ENCODE measurements at places on chromosomes 11 and 22.
A peak's percentile ranks its signal among the peaks of the same experiment; 100 is the strongest.

DNA sequence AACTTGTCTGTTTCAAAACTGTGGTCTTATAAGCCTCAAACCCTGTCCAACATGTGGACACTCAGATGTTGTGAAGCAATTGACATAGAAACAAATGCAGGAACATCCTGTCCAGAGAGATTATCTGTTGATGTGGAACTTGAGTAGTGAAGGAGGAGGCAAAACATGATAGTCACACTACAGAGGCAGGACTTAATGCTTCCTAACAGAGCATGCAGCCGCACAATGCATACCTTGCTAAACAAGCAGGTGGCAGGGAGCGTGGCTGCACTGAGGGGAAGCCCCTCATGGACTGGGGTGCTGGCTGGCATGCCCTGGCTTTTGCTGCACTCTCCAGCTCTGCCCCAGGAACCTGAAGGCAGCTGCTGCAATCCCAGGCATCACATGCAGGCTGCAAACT lies 5.3 kb downstream of the C22orf39 start:
- DNase-seq = no peak

GRCh38 chr11:120912504-120912903 lies 111.4 kb upstream of the TBCEL start:
- no peak for DNase-seq

GRCh38 chr11:46159680-46160079 lies 38.4 kb upstream of the PHF21A start:
- DNase-seq = no peak

- no peak for DNase-seq
Observed at GRCh38 chr11:27672836-27673464, 27.3 kb downstream of the BDNF start.

- no peak for DNase-seq
Observed at GRCh38 chr11:47977623-47978022, 2.7 kb upstream of the PTPRJ start.

GRCh38 chr11:70270877-70271648 lies 573 bp downstream of the PPFIA1 start:
- DNase-seq = peak; percentile 1

- peak; percentile 54 for DNase-seq
Observed at GRCh38 chr11:57493507-57494503, 21.7 kb downstream of the SLC43A1 start.

- DNase-seq = no peak
Observed at GRCh38 chr22:17201285-17201945, 17.8 kb downstream of the ADA2 start.

DNA sequence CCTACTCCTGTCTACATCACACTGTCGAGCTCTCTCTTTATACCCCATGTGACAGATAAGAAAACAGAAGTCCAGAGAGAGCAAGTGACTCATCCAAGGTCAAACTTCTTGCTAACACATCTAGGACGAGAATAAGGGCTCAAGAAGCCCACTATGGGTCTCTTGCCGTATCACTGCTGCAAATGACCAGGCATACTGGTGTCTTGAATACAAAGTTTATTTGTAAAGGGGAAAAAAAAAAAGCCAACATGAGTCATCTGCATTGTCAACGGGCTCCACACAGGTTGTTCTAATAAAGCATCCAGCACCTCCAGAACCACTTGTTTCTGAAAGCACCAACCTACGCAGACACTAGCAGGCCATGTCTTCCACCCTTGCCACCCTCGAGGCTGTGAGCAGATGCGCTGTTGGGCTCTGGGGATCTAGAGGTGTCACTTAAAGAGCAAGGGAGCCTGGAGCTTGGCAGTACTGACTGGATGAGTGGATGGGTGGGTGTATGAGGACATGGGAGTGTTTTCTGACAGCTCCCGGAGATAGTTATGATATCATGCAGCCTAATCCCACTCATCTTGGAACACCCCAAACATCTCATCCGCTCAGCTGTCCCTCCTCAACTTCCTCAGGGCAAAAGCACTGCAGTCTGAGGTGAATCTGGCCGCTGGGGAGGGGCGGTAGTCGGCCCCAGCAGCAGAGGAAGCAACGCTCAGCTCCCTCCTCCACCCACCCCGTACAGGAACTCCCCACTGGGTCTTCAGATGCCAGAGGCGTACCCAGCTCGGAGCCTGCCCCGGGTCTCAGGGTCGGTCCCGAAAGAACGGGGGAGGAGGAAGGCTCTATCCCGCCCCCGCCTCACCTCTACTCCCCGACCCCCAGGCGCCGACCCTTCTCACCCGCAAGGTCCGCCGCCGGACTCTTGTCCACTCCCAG lies 1.0 kb downstream of the SMCO4 start:
- DNase-seq = no peak

DNA sequence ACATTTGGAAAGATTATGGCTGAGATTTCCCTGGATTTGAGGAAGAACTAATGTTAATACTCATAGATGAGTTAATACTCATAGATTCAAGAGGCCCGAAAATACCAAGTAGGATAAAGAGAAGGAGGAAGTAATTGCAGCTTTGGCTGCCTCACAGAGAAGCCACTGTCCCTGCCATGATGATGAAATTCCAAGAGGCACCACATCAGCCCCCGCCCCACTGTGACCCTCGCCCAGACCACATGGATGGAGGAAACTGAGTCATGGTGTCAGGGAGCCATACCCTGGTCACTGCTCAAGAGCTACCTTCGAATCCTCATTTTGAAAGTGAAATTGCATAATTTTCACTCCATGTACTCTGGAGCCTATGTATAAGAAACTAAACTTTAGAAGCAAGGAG lies 92.9 kb upstream of the SLC22A12 start:
- DNase-seq = no peak

- DNase-seq = no peak
Observed at GRCh38 chr11:67323526-67323925, 20.2 kb downstream of the SSH3 start.

GRCh38 chr22:23571486-23571885 lies 8.6 kb downstream of the IGLL1 start:
- no peak for DNase-seq

DNA sequence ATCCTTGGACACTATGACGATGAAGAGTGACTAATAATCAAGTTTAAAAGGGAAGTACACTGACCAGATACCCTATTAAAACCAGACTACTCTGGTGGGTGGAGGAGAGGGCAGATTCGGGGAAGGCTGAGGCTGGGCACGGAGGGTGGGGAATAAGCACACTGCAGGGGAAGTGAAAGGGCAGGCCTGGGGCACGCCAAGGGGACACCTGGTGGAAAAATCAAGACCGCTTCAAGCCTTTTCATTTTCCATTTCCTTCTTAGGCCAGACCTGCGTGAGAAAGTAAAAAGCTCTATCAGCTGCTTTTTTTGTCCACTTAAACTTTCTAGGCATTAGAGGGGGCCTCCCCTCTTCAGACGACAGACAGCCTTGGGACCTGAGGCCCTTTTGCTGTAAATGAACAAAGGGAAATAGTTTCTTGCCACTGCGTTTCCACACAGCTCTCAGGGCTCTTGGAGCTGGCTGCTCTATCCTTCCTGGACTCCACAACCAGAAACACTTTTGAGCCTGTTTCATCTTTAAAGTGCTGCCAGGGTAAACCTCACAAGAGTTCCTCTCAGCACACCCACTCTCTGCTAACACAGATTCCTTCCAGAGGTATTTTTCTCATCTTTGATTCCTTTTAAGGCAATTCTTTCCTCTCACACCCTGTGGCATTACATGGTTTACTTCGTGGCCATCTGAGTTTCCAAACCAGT lies 25.0 kb upstream of the SERPIND1 start:
- DNase-seq = no peak

- no peak for DNase-seq
Observed at GRCh38 chr22:41070665-41071331, 21.6 kb upstream of the EP300 start.

GRCh38 chr11:44250421-44250820 lies 59.5 kb downstream of the ALX4 start:
- DNase-seq = no peak

- DNase-seq = no peak
Observed at GRCh38 chr11:34331736-34332135, 26.1 kb downstream of the ABTB2 start.

- DNase-seq = no peak
Observed at GRCh38 chr11:85249482-85249881, 377.7 kb downstream of the DLG2 start.

DNA sequence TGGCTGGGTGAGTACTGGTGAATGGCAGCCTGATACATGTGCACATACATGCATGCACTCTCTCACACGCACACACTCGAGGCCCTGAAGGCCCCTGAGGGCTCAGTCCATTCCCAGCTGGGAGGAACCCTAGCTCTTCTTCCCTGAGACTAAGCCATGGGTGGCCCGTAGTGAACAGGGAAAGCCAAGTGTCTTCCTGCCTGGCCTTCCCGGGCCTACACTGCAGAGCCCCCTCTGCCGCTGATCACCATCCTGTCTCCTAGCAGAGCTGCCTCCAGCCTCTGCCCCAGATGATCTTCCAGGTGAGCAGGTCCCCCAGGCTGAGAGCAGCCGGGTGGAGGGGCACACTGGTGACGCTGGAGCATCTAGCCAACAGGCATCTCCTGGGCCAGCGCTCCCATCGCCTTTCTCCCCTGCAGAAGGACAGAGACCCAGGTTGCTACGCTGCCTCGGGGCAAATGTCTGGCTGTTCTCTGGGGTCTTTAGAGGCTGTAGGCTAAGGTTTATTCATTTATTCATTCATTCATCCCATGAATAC lies 57.3 kb downstream of the CD82 start:
- no peak for DNase-seq

GRCh38 chr22:17674152-17674551 lies 35.6 kb downstream of the BCL2L13 start:
- no peak for DNase-seq

DNA sequence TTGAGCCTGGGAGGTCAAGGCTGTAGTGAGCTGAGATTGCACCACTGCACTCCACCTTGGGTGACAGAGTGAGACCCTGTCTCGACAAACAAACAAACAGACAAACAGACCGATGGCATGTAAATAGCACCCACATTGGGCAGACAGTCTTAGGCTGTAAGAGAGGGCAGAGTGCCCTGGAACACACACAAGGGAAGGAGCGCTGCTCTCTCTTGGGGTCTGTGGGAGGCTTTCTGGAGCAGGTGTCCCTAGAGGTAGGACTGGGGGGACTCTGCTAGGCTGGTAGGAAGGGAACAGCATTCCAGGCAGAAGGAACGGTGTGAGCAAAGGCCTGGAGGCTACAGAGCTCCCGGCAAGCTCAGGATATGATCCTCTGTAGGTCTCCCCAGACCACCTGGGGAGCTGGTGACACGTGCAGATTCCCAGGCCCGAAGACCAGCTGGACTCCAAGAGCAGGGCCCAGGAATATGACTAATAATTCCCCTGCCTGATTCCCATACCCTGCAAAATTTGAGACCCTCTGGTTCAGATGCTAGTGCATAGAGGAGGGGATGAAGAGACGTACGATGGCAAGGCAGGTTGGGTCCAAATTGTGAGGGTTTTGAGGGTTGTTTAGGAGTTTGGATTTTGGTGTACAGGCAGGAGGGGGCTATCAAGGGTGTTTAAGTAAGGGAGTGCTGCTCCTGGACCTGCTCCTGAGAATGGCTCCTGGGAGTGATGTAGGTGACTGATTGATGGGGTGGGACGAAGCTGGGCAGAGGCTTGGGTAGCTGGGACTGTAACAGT lies 11.6 kb downstream of the SMIM38 start:
- DNase-seq = no peak

- no peak for DNase-seq
Observed at GRCh38 chr11:119550053-119550752, 127.2 kb upstream of the THY1 start.

- DNase-seq = no peak
Observed at GRCh38 chr11:102266099-102266498, 51.2 kb upstream of the BIRC3 start.

DNA sequence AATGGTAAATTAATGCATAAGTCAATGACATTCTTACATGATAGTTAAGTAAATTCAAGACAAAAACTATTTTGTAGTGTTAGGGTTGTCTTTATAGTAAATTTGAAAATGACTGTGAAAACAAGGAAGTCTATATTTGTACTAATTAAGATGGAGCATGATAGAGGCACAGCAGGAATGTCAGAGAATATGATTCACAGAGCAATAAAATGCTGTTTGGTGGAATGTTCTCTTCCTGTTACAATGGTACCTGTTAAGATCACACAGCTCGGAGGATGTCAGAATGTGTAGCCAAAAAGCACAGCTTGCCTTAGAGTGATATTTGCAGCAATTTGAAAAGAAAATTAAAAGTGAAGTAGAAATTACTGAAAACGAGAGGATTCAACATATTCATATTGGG lies 2339.7 kb upstream of the RAG2 start:
- DNase-seq = no peak

DNA sequence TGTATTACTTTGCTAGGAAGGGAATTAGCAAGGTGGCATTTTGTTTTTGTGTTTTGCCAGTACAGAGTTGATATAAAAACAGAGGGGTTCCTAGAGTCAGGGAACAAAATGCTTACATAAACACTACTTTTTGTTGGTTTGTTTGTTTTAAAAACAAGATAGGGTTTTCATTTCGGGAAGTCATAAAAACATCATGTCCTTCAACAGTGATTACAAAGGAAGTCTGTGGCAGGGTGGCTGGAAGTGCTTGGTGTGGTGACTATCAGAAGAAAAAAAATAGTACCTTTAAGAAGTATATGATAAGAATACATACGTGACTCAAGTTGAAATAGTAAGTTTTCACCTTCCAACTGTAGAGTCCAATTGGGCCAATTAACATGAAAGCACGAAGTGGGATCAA lies 1.2 kb upstream of the IL18 start:
- DNase-seq = no peak

DNA sequence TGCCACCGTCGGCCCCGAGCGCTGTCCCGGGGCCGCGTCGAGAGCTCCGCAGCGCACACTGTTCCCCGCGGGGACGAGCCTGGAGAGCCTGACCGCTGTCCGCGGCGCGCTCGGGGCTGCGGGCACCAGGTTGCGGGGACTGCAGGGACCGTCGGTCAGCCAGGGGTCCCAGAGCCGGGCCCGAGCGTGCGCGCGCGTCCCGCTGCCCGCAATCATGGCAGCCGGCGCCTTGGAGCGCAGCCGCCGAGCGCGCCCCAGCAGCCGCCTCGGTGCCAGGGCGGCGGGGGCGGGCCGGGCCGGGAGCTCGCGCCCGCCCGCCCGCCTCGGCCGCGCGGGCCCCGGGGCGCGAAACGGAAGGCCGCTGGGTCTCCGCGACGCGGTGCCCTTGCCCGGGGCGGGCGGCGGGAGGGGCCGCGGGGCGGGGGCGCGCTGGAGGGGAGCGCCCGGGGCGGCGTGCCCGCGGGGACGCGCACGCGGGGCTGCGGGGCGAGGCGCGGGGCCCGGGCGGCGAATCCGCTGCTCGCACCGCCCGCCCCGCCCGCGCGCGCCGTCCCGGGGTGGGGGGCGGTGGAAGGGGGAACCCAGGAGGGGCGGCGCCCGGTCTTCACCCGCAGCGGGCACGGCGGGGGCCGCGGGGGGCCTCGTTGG lies 79.4 kb upstream of the PPARA start:
- no peak for DNase-seq

DNA sequence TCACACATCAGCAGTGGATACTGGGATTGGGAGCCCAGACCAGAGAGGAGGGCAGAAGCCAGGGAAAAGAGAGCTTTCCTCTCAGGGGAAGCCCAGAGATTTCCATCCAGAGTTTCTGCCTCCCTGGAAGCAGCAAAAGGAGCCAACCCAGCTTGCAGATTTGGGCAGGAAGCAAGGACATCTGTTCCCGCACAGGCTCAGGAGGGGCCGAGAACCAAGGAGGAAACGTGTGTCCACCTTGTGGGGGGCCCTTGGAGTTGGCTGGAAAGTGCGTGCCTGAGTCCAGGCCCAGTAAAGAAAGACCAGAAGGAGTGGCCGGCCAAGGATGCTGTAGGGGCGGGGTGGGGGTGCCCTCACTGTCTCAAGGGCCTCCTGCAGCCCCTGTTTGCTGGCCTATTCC lies 6.0 kb upstream of the NPTXR start:
- no peak for DNase-seq
